Suprapubic skin (tissue), 4 donors: ENCODE measurements at places on chromosomes 12 and 14. TPM values are rescaled to one million over a fixed set of nuclear protein-coding genes. Genes with fewer than 3 reads are reported as not detected.

- no peak for DNase-seq
Measured at GRCh38 chr14:99150236-99150635, 121.8 kb downstream of the BCL11B start.

- no peak for DNase-seq
Measured at GRCh38 chr14:56333359-56334292, 215.4 kb downstream of the PELI2 start.

DNA sequence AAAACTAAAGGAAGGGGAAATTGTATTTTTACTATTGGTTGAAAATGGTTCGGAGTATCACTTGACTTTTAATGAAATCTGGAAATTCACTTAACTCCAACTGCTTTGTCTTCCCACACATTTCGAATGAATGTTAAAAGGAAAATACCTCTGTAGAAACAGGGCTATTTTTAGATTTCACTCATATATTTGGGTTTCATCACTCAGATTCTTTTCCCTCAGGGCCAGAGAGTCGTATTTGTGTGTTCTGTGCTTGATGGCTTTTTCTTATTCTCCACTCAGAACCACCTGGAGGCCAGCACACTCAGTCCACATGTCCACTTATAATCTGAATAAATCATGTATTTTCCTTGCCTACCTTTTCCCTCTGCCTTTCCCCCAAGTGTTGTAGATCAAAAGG, 40.0 kb downstream of the DAAM1 start:
- DNase-seq, result no peak

DNA sequence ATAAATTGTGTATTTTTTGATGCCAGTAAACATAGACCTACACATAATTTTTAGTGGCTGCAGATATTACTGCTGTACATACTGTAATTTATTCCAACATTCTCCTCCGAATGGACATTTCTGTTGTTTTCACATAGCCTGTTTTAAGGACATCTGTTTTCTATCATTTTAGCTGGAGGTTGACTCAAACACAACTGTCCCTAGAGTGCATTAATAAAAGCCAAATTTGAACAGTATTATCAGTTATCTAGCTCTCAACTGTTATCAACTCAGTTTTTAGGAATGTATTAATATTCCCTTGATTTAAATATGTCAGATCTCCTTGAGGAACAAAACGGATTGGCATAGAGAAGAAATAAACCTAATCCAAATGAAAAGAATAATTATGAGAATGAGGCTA, 17.2 kb upstream of the PIWIL1 start:
- DNase-seq, result no peak

DNA sequence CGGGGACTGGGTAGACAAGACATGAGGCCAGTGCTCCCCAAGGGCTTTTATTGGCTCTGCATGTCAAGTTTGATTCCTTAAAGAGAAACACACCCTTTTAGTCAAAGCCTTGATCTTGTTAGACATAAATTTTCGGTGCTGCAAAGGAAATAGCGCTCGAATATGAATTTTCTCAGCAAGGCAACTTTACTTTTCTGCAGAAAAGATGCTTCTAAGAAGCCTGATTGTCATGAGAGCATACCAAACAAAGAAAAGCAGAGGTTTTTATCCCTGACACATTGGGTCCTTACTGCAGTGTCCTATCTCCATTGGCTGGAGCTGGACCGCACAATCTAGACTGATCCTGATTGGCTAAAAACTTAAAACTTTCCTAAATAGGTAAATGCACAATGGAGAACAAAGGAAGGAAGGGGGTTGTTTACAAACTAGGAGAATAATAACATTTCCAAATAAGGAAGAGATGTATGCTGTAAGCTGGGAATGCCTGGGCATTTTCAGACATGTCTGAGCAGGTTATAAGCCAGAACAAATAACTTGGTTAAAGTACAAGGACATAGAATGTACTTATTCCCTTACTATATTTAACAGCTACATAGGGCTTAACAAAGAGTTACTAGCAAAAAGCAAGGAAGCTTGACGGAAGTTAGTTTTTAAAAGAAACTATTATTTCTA, 17.2 kb downstream of the TXNRD1 start:
- no peak for DNase-seq

DNA sequence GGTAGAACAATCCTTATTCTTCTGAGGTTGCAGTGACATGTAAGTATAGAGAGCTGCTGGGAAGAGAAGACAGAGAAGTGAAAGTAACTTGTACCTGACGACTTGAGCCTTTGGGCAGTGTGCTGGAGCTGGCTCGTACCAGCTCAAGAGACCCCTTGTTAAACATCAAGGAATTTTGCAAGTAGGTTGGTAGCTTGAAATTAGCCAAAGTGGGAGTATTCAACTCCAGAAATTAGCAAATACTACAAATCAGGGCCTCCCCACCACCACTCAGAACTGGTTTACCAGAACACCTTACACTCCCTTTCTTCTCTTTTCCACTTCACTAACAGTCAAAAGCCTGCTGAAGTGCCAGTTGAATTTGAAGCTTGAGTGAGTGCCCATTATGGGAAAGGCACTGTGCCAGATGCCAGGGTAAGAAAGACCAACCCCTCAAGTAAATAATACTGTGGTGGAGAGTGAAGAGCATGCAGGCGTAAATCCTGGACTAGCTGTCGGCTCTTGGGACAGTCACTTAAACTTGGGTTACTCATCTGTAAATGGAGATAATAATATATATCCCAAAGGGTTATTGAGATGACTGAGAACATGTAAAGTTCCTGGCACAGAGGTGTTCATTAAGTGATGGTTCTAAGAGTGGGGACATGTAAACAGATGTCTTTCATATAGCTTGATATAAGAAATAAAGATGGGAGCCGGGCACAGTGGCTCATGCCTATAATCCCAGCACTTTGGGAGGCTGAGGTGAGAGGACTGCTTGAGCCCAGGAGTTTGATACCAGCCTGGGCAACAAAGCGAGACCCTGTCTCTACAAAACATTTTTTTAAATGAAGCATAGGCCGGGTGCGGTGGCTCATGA, 27.0 kb upstream of the EID3 start:
- DNase-seq, result no peak

DNA sequence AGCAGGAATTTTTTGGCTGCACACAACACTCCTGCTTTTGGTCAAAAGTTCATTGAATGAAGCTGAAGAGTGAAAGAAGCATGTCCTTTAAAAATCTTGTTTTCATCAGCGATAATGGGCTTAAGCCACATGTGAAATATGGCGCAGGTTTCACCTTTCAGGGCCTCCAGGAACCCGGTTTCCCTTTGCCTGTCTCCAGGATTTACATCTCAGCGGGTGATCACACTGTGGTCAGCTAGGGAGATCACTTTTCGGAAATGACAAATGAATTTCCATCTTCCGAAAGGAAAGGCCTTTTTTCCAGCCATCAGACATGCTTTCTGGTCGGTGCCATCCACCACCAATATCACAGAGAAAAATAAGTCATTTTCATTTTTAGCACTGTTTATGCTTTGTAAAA, 727.1 kb upstream of the TBX3 start:
- DNase-seq, result no peak

DNA sequence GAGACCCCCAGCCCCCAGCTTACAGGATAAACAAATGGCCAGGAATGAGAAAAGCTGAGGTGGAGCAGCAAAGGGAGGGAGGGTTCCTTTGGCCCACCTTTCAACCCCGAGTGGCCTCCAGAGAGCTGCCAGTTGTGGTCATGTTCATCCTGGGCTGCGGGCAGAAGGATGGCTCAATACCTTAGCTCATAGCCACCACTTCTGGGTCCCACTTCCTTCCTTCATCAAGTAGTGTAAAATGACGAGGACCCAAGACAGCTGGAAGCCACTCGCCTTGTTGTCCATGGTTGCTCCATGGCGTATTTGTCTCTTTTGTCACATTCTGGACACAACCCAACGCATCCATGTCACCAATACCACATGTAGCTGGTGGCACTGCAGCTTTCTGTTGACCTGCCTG, 24.2 kb downstream of the CRACR2A start:
- DNase-seq, result no peak

DNA sequence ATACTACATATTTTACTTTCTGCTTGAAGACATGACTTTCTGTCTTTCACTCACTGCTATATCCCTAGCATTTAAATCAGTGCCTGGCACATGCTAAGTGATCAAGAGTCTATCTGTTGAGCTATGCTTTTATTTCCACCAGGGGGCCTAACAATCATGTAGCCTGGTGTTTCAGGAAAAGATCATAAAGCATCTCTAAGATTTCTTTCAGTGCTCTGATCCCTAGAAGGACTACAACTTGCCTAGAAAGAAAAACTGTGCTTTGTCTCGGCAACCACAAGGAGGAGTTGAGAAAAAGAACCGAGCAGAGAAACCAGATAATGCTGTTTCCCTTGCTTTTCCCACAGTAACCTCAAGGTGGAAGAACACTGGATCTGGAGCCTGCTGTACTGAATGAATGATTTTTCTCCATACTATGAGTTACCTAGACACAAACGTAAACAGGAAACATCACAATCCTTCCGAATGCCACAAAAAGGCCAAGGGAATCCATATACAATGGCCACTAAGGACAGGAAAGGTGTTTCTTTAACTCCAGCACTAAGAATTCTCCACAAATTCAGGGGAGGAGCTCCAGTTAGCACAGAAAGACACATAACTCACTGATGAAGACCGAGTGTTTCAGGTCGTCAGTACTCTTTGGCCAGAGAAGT, 1.2 kb downstream of the CRY1 start:
- no peak for DNase-seq

DNA sequence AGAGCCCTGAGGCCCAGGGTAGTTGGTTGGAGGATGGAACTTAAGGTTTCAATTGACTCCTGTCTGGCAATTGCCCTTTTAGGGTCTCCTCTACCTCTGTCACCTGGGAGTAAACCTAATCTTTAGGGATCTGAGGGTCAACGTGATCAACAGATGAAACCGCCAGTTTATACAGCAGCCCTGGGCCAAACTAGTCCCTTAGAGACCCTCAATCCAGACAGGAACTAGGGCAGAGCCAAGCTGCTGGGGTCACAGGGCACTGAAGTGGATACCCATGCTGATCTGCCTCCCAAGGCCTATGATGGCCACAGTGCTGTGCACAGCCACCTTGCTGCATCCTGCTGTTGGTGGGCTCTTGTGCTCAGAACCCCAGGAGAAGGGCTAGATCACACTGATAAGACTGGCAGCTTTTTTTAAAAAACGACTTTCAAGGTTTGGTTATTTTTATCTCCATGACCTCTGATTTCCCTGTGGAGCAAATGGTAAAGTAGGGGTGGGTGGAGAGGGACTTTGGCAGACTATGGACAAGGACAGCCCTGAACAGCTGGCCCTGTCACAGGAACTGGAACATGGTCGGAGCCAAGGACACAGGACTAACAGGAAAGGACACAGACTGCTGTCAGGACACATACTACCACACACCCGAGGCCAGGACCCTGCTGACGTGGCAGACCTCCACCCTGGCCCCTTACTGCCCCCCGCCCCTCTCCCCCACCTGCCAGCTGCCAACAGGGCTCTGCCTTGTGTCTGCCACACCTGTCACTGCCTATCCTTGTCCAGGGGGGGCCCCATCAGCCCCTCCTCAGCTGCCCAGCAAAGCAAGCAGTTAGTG, 474 bp downstream of the FITM1 start:
- no peak for DNase-seq

DNA sequence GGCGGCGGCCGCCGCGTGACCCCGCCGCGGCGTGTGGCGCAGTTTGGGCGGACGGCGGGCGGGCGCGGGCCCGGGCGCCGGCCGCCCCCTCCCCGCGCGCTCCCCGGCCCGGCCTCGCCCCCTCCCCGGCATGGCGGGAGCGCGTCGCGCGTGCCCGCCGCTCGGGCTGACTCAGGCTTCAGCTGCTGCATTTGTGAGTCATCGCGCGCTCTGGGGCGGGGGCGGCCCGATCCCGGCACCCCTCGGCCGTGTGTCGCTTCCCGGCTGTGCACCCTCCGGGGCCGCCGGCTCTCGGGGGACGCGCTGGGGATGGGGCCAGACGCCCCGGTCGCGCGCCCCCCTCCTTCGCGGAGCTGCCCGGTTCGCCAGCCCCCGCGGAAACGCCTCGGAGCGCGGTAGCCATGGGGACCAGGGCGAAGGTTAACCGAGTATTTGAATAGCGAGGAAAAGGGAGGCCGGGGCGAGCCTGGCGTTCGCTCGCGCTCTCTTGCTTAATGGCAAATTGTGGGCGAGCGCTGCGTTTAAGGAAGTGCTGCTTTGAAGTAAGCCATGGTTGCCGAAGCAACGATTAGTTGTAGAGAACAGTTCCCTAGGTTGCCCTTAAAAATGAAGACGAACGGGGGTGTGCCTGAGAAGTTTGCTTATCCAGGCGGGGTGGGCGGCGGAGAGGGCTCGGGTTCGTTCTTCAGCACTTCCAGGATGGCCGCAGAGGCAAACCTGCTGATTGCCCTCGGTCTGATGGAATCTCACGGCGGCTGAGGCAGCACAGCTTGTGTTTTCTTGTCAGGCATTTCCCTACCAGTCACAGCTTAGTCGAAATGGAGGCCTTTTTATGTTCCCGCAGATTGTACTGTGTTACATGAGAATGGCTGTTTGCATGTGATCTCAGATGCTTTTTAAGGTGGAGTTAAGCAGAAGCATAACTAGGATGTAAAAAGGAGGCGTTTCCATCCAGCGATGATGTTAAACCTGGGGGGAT, 896 bp downstream of the EIF5 start:
- peak; percentile 88 for DNase-seq

GRCh38 chr12:91935296-91935695, 210.3 kb downstream of the BTG1 start:
- no peak for DNase-seq

- DNase-seq, result no peak
Measured at GRCh38 chr14:68389943-68390342, 402.9 kb downstream of the ZFP36L1 start.

GRCh38 chr12:49923035-49923644, 19.4 kb upstream of the FAIM2 start:
- no peak for DNase-seq

DNA sequence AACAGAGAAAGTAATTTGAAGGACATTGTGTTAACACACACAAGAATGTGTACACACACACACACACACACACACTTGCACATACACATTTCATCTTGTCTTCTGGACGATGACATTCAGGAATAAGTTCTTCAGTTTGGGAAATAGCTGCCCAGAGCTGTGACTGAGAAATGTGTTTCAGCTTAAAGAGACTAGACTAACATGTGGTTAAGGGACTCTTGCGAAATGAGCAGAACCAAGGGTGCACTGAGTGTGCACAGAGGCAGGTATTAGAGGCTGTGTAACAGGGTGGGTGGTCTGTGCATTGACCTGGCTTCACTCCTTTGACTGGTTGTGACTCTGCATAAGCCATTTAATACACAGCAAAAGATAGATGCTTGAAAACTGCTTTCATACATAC, 29.4 kb upstream of the KCNA5 start:
- DNase-seq, result no peak

DNA sequence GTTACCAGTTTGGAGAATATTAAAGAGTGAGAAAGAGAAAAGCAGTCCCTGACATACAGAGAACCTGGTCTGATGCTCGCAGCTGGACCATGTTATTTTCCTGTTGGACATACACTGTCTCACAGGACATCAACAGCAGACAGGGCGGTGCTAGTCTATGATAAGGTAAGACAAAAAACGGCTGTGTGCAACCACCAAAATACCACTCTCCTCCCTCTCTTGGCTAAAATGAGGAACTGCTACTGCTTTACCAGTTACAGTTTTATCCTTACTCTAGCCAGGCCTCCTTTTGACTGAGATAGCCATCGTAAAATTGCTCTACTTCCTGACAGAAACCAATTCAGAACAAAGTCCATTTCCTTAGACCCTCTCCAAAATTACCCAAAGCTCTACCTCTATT, 47.0 kb upstream of the ERGIC2 start:
- DNase-seq, result no peak

- DNase-seq, result no peak
Measured at GRCh38 chr14:104528496-104528895, 51.1 kb upstream of the C14orf180 start.

Gene ASCL1
- not detected for total RNA-seq

Gene SLC4A8
- 2.2 TPM for total RNA-seq

Gene ABCC9
- 8.0 TPM for total RNA-seq

Gene DIO2
- 7.5 TPM for total RNA-seq

Gene HOXC6
- 6.2 TPM for total RNA-seq
